Activated naive CD8-positive, alpha-beta T cell treated with anti-CD3 and anti-CD28 coated beads for 36 hours (primary cell): ENCODE measurements at places on chromosomes 2 and 18. TPM values are rescaled to one million over a fixed set of nuclear protein-coding genes. Genes with fewer than 3 reads are reported as not detected.

DNA sequence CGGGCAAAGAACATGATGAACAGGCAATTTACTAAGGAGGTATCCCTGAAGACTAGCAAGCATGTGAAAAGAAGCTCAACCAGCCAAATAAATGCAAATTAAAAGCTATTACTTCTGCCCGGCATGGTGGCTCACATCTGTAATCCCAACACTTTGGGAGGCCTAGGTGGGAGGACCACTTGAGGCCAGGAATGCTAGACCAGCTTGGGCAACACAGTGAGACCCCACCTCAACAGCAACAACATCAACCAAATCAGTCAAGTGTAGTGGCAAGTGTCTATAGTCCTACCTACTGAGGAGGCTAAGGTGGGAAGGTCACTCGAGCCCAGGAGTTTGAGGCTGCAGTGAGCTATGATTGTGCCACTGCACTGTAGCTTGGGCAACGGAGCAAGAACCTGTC is 139.1 kb downstream of the MEP1B start:
- DNase-seq, result no peak

- DNase-seq, result no peak
These were observed 217.7 kb downstream of the ZBTB7C start for GRCh38 chr18:48191494-48191893.

GRCh38 chr18:59150236-59150635 is 10.6 kb downstream of the SEC11C start:
- no peak for DNase-seq

DNA sequence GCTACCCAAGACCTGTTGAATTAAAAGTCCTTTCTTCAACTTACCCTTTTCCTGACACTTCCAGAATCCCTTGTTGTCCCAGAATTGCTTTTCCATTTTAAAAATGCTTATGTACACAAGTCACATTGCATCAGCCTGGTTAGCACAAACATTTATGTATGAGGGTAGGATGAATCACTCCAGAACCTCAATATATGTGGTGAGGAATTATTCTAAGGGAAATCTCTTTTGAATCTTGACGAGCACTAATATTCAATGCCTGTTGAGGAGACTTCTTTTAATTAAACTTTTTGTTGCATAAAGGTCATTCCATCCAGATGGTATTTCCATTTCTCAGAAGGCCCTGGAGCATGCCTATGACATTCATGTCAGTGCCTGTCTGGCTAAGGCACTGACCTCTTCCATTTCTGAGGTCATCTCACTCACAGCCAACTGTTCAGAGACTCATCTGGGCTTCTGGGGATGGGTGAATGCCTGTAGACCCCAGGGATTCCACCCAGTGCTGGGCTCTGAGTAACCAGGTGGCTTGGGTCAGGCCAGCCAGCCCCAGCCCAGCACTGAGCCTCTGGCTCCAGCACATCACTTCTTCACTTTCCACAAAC is 28.2 kb downstream of the ACMSD start:
- DNase-seq, result no peak

The NEB gene
- total RNA-seq, result 0.06 TPM

The RUFY4 gene
- 1.6 TPM for total RNA-seq

DNA sequence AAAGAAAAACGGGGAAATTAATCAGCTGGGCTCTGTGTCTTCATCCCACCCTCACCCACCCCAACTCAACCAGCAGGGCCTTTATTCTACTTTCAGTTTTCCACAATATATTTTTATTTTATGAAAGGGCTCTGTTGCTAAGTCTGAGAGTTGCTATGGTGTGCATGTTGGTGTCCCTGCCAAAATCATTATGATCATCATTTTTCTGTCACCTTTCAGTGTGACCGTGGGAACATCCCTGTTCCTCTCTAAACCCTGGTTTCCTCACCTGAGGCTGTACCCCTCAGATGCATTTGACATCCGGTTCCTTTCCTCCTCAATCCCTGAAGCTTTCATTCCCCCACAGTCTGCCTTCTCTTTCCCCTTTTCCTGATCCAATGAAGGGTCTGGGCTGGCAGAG is 180.5 kb downstream of the ZFP36L2 start:
- DNase-seq, result no peak

The TMSB10 gene
- 1,816 TPM for total RNA-seq

- no peak for DNase-seq
These were observed 86.0 kb upstream of the ATG16L1 start for GRCh38 chr2:233165543-233165894.

DNA sequence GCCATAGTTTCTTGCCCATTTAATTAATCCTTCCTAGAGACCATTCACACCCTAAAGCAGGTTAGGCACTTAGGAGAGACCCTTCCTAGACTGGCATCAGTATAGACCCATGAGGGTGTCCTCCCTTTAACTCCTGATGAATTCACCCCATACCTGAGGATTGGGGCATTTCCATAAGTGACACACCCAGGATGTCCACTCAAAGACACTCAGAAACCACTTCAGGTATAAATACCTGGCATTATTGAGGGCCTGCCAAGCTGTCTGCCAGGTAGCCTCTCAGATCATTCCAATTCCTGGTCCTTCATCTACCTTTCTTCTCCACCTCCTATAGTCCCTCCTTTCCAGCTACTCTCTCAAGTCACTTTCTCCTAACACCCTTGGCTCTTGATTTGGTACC is 57.5 kb upstream of the SLC14A2 start:
- DNase-seq, result no peak

The ABCB11 gene
- total RNA-seq, result not detected

The UCN gene
- total RNA-seq, result 1.3 TPM
